ENCODE measurements at places on chromosomes 7 and 10.

GRCh38 chr10:17394854-17395253 is 59.5 kb downstream of the ST8SIA6 start:
- DNase-seq = no peak

DNA sequence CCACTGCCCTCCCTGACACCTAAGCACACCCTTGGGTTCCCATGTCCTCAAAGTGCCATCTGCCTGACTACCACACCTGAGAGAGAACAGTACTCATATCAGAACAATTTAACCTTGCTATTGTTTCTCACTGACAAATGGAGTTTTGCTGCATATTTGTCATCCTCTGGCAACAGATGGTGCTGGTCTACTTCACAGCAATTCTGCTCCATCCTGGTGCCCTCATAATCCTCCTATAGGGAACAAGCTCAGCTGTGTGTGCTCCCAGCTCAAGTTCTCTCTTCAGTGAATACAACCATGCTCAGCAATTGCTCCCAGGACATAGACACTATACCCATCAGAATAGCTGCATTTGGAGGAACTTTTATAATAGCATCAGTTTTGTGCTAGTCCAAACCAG is 32.8 kb upstream of the ITGB1 start:
- no peak for DNase-seq

DNA sequence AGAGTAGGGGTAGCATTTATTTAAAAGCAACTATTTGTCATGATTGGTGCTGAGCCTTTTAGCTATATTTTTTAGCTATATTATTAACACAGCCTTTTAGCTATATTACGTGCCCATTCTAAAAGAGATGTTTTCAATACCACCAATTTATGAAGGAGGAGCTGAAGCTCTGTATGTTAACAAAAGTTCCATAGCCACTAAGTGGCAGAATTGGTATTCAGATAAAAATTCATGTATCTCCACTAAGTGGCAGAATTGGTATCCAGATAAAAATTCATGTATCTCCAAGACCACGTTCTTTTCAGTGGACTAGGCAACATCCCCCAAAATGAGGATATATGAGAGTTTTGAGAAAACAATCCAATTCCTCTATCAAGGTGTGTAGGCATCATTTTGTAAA is 268.6 kb downstream of the HGF start:
- no peak for DNase-seq

GRCh38 chr10:44998146-44998631 is 2.5 kb upstream of the ZNF22 start:
- DNase-seq = no peak

DNA sequence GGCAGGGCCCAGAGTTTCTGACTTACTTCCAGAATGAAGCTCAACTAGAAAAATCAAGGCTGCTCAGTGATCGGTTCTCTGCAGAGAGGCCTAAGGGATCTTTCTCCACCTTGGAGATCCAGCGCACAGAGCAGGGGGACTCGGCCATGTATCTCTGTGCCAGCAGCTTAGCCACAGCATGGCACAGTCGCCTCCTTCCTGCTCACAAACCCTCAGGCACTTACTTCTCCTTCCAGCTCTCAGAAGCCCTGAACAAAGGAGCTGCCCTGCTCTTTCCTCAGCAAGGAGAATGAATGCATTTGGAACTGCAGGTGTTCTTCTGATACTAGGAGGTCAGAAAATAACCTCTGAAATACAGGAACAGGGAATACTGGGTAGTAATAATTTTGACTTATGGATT is 219.7 kb upstream of the PRSS1 start:
- DNase-seq = no peak

GRCh38 chr10:75744261-75744660 is 312.8 kb downstream of the LRMDA start:
- DNase-seq = no peak

DNA sequence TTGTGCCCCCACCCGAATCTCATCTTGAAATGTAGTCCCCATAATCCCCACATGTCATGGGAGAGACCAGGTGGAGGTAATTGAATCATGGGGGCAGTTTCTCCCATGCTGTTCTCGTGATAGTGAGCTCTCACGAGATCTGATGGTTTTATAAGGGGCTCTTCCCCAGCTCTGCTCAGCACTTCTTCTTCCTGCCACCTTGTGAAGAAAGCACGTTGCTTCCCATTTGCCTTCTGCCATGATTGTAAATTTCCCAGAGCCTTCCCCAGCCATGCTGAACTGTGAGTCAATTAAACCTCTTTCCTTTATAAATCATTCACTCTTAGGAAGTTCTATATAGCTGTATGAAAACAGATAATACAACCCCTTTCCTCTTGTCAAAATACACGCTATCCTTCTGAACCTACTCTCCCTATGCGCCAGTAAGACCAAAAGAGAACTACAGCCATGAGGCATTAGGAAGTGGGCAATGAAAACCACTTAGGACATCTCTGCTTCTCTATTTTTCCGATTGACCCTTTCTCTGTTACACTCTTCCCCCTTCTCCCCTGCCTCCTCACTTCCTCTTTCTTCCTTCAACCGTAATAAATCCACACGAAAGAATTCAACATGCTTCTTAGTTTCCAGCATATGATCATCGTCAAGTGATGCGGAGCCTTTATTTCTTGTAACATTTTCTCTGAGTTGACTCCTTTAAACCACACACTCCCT is 101.2 kb upstream of the WDR11 start:
- DNase-seq = peak; percentile 86

DNA sequence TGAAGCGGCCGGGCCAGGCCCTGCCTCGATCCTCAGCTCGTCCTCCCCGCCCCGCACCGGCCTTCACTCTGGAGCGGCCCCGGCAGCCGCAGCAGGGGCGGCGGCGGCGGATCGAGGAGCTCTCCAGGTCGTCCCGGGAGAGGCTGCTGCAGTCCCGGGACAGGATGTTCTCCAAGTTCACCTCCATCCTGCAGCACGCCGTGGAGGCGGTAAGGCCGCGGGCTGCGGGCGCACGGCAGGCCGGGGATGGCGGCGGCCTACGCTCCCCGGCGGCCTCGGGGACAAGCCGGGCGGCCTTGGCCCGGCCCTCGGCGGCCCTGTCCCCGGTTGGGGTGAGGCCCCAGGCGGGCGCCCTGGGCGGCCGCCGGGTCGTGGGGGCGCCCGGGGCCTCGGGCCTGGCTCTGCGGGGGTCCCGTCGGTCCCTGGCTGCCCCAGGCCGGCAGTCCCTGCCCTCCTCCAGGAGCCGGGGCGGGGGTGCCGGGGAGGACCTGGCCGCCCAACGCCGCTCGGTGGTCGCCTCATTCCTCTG is 399 bp downstream of the FHIP2A start:
- DNase-seq = peak; percentile 23

- no peak for DNase-seq
These were observed 437.5 kb downstream of the CALN1 start for GRCh38 chr7:71974611-71975010.

GRCh38 chr10:132796846-132797245 is 10.9 kb upstream of the NKX6-2 start:
- DNase-seq = no peak

GRCh38 chr7:108204281-108204796 is 74.2 kb upstream of the LAMB4 start:
- DNase-seq = no peak

GRCh38 chr10:80540981-80541750 is 3.5 kb downstream of the SH2D4B start:
- DNase-seq = peak; percentile 17

GRCh38 chr10:71265201-71265575 is 52.8 kb downstream of the UNC5B start:
- DNase-seq = no peak

DNA sequence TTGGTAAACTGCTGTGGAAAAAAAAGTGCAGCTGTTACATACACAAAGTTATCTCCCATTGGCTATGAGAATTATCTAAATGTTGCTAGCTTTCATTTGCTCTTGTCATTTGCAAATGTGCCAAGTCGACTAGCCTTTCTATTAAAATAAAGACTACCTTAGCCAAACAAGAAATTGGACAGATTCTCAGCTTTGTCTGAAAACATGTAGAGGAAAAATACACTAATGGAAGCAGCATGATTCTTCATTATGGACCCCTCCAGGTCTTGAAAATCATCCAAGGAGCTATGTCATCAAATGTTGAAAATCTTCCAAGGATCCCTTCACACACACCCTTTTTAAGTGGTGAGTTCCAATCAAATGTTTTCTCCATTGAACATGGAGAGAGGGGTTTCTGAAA is 237.7 kb downstream of the ETV1 start:
- DNase-seq = no peak

GRCh38 chr10:82150123-82150900 is 275.3 kb downstream of the NRG3 start:
- no peak for DNase-seq

- peak; percentile 30 for DNase-seq
These were observed 596.6 kb downstream of the SDK1 start for GRCh38 chr7:3897430-3898372.

DNA sequence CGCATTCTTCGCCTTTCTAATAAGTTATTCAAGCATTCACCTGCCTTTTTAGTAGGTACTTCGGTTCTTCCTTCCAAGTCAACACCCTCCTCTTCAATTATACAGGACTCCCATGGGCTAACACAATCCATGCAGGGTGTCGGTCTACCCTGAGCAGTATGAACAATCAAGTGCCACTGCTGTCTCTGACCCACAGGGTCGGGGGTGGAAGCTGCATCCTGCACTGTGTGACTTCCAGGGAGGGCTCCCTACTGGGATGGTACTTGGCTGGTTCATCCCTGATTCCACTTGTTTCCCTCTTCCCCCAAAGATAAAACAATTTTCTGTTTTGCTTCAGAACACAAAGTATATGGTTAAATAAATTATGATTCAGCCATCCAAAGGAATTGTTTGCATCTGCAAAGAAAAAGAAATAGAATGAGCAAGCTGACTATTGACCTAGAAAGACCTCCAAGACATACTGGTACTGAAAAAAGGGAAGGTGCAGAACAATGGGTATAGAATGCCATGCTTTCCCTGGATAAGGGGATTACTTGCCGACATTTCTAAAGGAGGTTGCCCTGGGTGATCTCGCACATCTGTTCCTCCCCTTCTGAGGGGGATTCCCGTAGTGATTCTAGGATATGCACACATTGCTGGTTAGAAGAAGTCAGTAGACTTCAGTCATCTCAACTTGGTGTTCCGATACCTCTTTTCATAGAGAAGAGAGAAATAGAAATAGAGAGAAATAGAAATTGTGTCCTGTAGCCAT is 89.1 kb upstream of the AGR3 start:
- no peak for DNase-seq

DNA sequence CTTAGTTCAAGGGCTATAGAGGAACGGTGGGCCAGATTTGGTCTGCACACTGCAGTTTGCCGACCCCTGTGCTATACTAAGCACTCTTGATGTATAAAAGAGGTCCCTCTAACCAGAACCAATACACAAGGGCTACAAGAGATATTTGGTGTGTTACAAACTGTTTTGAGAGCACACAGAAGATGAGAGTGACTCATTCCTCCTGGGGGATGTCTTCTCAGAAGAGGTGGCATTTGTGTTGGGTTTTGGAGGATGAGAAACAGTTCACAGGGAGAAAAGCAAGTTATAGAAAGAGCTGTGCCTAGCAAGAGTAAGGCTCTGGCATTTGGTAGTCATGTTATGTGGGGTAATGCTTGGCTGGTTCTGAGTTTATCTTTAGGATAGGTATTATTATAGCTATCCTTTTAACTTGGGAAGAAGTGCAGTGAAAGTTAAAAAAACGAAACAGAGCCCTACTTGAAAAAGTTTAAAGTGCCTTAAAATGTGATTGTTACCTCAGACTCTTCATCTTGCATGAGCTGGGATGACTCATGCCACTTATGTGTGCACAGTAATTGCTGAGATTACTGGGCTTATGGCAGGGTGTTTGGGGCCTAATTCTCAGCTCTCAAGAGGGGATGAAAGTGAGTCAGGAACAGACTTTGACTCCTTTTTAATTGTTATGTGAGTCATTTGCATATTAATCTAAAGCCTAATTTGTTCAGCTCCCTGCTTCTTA is 160.4 kb downstream of the KIF20B start:
- DNase-seq = peak; percentile 8

- no peak for DNase-seq
These were observed 24.8 kb upstream of the ZNF800 start for GRCh38 chr7:127417346-127417745.

- peak; percentile 85 for DNase-seq
These were observed 65.0 kb downstream of the DNAJC12 start for GRCh38 chr10:67772894-67773511.

GRCh38 chr7:25669961-25670841 is 441.9 kb upstream of the NPVF start:
- no peak for DNase-seq

GRCh38 chr10:104201636-104202035 is 30.5 kb downstream of the CFAP43 start:
- DNase-seq = no peak

DNA sequence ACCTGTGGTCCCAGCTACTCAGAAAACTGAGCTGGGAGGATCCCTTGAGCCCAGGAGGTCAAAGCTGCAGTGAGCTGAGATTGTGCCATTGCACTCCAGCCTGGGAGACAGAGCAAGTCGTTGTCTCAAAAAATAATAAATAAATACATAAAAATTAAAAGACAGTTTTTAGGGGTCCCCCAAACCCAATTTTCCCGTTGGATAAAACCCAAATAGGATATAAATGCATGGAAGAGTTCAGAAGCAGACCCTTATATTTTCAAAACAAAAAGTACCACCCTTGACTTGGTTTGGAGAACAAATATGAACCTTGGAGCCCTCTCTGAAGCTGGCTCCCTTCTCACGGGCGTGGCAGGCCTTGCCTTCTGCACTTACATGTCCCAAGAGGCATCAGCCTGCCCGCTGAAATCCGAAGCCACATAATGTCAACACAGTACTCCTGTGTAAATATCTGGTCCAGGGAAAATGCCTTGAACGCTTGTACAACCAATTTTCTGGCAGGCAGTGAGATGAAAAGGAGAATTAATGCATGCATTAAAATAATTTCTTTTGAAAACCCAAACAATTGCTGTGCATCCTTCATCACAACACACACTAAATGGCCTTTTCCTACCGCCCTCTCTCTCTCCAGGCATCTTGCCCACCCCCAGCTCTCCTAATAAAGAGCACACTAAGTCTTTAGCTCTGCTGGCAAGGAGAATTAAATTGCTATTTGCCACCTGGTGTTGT is 46.4 kb upstream of the PARD3 start:
- no peak for DNase-seq

DNA sequence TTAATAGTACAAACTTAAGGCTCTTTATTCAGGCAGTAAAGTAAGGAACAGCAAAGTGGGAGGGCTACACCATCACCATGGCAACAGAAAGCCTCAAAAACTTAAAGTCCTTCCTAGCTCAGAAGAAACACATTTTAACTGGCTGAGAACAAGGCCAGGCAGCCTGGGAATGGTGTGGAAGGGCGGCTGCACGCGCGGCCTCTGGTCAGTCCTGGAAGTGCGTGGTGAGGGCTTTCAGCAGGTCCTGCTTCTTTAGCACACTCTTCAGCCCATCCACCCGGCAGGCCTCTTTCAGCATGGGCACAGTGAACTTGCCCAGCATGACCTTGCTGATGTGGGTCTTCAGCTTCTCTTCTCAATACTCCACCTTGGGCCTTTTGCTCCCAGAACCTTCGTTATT is 133.0 kb downstream of the CYP26A1 start:
- DNase-seq = no peak

DNA sequence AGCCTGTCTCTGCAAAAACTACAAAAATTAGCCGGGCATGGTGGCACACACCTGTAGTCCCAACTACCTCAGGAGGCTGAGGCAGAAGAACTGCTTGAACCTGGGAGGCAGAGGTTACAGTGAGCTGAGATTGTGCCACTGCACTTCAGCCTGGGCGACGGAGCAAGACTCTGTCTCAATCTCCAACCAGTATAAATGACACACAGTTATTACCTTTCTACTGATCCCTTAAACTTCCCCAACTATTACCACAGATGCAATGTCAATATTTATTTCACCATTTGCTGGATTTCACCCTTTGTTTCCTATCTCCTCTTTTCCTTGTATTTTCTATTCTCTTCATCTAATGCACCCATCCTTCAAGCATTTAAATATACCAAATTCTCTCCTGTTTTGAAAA is 431.8 kb downstream of the GRM8 start:
- DNase-seq = no peak
